ENCODE measurements at places on chromosomes 6 and 20.

- no peak for DNase-seq
These were observed 98.9 kb downstream of the FAM120B start for GRCh38 chr6:170405311-170405975.

GRCh38 chr6:125073071-125073470 is 80.5 kb upstream of the TPD52L1 start:
- DNase-seq, result no peak

DNA sequence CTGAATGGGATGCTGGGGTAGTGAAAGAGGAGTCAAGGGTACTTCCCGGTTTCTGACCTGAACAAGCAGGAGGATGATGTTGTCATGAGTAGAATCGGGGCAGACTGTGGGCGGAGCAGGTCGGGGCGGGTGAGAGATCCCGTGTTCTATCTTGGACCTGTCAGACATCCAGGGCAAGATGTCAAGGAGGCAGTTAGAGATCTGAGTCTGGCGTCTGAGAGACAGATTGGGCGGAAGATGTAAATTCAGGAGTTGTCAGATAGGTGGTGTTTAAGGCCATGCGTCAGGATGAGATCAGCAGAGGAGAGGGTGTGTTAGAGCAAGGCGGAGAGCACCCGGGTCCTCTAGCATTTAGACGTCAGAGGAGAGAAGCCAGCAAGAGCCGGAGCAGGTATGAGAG is 115.5 kb downstream of the DLGAP4 start:
- DNase-seq, result no peak

- DNase-seq, result no peak
These were observed 40.6 kb downstream of the CGA start for GRCh38 chr6:87054143-87054833.

GRCh38 chr6:17712576-17712975 is 5.9 kb upstream of the NUP153 start:
- DNase-seq, result no peak

DNA sequence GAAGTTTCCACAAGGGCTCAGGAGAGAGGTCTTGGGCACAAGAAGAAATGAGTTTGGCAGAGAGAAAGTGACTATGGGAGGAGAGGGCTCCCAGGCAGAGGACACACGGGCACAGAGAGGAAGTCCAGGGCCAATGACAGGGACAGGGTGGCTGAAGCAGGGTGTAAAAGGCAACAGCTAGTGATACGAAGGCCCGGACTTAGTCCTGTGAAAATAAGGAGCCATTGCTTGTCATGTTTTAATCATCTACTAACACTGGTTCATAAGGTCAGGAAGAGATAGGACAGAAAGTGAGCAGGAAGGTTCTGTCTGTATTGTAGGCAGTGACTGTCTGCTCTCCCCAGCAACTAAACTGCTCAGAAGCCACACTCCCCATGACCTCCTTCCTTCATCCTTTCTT is 204.7 kb upstream of the SHLD1 start:
- DNase-seq, result no peak
